ENCODE measurements at places on chromosomes 1 and 21. TPM values are rescaled to one million over a fixed set of nuclear protein-coding genes. Genes with fewer than 3 reads are reported as not detected.
A peak's percentile ranks its signal among the peaks of the same experiment; 100 is the strongest.

Gene DCST2
- total RNA-seq = 0.18 TPM

Gene KPRP
- total RNA-seq = not detected

Gene RNF186
- total RNA-seq = 0.69 TPM

Gene OR2L3
- total RNA-seq = not detected

Gene RSPH1
- total RNA-seq = 0.98 TPM

Gene MMP23B
- 25.9 TPM for total RNA-seq

DNA sequence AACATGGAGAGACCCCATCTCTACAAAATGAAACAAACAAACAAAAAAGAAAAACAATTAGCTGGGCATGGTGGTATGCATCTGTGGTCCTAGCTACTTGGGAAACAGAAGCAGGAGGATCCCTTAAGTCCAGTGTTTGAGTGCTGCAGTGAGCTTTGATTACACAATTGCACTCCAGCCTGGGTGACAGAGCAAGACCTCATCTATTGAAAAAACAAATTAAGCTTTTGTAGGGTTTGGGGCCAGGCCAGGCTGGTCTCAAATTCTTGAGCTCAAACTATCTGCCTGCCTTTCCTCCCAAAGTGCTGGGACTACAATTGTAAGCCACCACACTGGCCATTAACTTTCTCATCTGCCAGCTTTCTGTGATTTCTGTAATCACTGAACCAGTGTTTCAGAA lies 27.2 kb downstream of the NIPAL3 start:
- DNase-seq = no peak

- DNase-seq = peak; percentile 66
These were observed 1.9 kb downstream of the FGGY start for GRCh38 chr1:59298710-59299346.

DNA sequence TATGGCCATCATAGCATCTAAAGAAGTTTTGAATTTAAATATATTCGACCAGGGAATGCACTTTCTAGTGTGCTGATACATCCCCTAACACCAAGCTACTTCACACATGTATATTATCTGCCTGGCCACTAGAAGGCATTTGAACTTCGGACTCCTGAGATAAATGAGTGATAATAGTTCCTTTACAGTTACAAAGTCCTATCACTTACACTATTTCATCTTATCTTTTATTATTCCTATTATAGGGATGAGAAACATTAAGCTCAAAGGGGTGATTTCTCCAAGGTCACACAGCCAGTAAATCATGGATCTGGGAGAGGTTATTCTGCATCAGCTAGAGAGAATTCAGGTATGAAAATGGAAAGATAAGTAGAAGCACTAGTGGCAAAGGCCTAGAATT lies 40.3 kb downstream of the GPATCH2 start:
- DNase-seq = peak; percentile 19

- DNase-seq = no peak
These were observed 32.7 kb downstream of the TUT4 start for GRCh38 chr1:52520148-52520547.

DNA sequence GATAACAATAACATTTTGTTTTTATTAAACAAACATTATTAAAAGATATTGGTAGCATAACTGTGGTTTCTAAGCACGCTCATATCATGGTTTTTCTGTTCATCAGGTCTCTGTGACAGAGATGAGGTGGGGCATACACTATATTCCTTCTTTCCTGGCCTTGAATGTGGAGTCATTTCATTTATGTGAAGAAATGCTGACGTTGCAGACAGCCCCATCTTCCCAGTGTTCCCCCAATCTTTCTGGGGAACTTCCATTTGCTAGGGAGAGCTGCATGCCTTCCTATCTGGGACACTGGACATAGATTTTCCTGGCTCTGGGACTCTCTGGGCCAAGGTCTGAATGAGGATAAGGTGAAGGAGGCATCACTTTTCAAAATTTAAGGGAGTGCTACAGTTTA lies 30.4 kb downstream of the PIGM start:
- no peak for DNase-seq

DNA sequence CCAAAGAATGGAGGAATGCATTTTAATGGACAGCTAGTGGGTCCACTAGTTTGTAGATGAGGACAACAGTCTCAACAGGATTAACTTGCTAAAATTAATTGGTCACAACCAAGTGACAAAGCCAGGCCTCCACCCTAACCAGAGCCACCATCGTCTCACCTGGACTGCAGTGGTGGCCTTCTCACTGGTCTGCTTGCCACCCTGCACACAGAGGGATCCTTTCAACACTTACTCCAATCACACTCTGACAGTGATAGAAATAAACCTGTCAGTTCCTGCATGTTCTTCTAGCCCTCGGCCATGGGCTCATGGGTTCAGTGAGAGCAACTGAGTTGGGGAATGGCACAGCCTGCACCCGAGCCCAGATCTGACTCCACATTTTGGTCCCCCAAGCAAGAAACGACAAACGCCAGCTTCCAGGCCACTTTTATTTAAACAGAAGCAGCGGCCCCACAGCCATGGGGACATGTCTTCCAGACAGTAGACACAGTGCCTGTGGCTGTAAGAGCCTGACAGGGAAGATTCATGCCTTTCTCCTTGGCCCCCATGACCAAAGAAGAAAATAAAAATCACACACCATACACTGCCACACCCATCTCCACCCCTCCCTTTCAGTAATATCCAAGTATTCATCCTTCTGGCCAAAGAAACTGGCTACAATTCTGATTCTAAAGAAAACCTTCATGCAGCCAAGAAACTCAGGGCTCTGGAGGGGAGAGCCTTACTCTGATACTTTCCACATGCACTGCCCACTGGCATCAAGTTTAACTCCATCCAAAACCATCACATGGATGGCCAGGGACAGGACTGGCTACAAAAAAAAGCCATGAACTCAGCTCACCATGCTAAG lies 37.6 kb downstream of the DHCR24 start:
- DNase-seq = no peak

DNA sequence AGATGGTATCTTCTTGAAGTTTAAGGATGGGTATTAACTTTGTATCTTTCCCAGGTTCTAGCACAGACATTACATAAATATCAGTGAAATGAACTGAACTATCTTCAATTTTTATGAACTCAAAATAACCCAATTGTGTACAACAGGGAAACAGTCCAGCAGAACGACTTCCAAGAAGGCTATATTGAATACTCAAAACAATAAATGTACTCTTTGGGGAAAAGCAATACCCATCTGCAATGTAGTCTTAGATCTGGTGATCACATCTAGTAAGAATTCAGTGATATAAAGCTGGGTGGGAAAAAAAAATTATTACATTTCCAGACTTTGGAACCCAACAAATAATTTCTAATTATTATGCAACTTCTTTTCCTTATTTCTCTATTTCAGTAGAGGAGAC lies 33.1 kb upstream of the GORAB start:
- no peak for DNase-seq

- no peak for DNase-seq
These were observed 91.2 kb downstream of the TNFSF18 start for GRCh38 chr1:172959571-172959970.

Measured in PC-3 (cell line).